Activated CD4-positive, CD25-positive, alpha-beta regulatory T cell (primary cell): ENCODE measurements at places on chromosomes 3 and 15.

GRCh38 chr3:153330901-153331300 is 168.9 kb downstream of the RAP2B start:
- DNase-seq = no peak

DNA sequence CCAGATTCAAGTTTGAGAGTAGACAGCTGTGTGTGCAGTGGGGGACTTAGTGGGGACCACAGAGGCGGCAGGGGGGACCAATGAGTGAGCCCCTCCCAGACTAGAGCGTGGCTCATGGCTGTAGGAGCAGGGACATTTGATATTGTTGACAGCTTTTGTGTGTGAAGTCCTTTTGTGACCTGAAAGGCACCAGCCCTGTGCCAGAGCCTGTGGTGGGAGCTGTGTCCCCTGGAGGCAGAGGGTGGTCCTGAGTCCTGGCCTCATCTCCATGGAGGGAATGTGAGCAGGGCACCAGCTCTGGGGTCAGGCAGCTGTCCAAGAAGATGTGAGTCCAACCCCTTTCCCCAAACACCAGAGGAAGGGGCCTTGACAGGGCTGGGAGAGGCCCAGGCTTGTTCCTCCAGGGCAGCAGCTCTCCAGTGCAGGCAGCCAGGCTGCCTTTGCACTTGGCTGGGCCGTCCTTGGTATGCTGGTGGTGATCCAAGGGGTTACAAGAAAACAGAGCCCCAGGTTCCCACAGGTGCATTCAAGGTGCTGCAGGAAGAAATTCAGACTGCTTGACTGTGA is 10.1 kb upstream of the C3orf22 start:
- DNase-seq = no peak

DNA sequence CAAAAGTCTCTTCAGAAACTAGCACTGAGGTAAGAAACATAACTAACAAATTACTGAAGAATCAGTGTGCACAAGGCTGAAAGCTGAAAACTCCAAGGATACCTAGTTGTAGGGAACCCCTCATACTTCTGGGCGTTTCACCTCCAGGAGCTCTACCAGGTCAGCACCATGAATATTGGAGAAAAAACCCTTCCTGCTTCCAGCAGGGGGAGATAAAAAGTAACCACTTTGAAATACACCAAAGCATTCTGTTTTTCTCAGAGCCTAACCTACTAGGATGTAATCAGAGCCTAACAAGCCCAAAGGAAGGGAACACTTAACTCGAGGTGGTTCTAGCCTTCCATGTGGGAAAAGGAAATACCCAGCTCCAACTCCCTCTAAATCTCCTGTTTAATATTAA is 175.8 kb upstream of the MME start:
- DNase-seq = no peak

DNA sequence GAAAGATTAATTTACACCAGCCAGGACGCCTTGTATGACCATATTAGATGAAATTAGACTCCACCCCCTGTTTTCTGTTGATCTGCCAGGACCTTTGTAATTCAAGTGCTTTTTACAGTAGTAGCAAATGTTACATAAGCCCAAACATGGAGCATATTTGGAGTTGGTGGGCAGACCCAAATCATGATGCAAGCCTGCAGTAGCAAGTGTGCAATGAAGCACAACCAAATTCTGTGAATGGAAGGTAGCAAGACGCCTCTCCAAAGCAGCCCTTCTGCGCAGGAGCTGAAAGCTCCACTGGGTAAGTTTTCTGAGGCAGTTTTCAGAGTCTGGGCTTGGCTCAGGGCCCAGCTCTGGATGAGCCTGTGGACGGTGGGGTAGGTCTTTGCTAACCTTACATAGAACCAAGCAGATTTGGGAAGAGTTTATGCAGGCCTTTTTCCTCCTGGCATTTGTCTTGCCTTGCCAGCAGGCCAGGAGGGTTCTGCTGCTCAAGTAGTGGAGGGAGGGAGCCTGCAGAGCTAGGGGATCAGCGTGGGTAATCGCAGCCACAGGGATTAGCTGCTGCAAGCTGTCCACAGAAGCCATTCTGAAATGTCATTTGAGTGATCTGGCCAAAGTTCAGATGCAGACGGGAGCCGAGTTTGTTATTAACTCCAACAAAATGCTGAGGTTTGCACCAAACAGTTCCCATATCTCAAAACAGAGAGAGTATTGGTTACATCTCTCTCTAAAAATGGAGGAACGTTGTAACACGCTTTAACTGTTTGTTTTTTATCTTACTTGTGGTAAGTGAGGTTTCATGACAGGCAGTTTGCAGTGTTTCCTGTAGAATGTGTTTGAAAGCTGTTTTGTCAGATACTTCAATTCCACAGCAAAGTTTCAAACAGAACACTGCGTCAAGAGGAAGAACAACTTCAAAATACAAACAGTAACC is 55.4 kb downstream of the PSMD6 start:
- no peak for DNase-seq

DNA sequence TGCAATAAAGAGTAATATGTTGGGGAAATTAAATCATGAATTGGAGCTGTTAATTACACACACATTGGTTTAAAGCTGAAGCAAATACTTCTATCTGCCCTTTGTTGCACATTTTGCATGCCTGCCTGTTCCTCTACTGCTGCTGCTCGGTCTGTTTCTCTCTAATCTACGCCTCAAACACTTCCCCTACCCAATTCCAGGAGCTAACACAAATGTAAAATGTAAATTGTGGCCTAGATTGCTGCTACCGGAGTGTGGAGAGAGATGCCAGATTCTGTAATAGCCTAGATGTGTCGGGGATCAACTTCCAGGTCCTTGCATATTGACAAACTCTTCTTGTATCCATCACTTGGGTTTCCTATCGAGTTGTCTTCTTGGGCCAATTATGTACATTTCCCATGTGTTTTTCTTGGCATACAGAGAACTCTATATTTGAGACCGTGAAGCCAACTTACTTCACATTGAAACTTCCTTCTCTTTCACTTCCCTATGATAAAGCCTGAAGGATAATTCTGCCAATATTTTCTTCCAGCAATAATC is 450.4 kb upstream of the NR2F2 start:
- DNase-seq = no peak

DNA sequence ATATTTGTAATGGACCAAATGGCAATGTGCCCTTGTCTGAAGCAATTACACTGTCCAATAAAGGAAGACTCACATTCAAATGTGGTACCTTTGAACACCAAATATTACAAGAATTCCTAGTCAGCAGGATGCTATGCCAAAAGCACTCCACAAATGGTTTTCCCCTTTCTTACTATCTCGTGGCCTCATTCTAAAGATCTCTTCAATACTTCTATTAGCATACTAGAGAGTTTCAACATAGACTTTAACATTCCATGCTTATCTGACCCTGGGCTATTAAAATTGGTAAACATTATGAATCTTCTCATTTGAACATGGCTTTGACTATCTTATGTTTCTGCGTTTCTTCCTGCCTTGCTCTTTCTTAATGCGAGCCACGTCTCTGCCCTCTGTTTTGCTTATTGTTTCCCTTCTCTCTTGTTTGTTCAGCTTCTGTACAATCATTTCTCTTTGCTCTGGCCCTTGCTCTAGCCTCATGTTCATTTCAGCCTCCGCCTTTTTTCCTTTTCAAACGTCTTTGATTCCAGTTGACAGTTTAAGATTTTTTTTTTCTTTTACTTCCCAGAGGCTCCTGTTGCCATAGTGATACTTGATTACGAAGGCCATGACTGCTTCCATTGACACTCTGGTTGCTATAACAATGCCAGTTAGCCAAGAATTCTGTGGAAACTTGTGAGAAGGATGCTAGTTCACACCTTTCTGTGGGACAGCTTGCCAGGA is 49.5 kb upstream of the SLC9A9 start:
- DNase-seq = no peak

GRCh38 chr3:64530434-64531049 is 157.3 kb downstream of the ADAMTS9 start:
- DNase-seq = no peak

DNA sequence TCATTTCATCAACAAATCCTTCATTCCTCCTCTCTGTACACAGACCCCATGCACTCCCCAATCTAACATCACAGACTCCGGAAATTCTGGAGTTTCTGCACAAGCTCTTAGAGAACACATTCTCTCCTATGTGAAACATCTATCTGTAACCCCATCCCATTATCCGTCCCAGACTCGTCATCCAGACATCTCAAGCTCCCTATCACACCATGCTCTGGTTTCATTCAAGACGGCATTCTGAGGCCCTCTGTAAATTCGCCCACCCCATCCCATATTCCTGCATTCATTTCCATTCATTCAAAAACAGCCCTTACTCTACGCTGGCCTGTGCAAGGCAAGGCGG is 575 bp downstream of the LEO1 start:
- DNase-seq = no peak

- DNase-seq = no peak
These were observed 20.1 kb downstream of the PRR23A start for GRCh38 chr3:138985932-138986331.
